ENCODE measurements at places on chromosomes 3 and 15.
A peak's percentile ranks its signal among the peaks of the same experiment; 100 is the strongest.

- DNase-seq: no peak
- no peaks in the 10 kb centered on the region for H3K36me3 ChIP-seq
- H3K27ac ChIP-seq: no peak overlapping the region
- no peak overlapping the region for H3K4me3 ChIP-seq
Observed at GRCh38 chr3:189897406-189897805, 223.3 kb downstream of the P3H2 start.

- no peaks in the 10 kb centered on the region for H3K4me1 ChIP-seq
- no peaks in the 10 kb centered on the region for H3K36me3 ChIP-seq
- peaks cover 30% of the 10 kb centered on the region for H3K27me3 ChIP-seq
- DNase-seq: peak; percentile 39
Observed at GRCh38 chr3:15512166-15512565, 9.3 kb downstream of the COLQ start.

- peaks cover 17% of the 10 kb centered on the region for H3K4me1 ChIP-seq
- no peaks in the 10 kb centered on the region for H3K36me3 ChIP-seq
- DNase-seq: no peak
- no peak overlapping the region for H3K27ac ChIP-seq
Observed at GRCh38 chr3:194779729-194780224, 94.1 kb downstream of the FAM43A start.

- no peak overlapping the region for H3K4me3 ChIP-seq
- H3K36me3 ChIP-seq: no peaks in the 10 kb centered on the region
- peaks cover 16% of the 10 kb centered on the region for H3K4me1 ChIP-seq
- DNase-seq: no peak
- H3K27me3 ChIP-seq: peaks cover 16% of the 10 kb centered on the region
- H3K27ac ChIP-seq: no peak overlapping the region
Observed at GRCh38 chr3:126354776-126355175, 2.4 kb downstream of the KLF15 start.

DNA sequence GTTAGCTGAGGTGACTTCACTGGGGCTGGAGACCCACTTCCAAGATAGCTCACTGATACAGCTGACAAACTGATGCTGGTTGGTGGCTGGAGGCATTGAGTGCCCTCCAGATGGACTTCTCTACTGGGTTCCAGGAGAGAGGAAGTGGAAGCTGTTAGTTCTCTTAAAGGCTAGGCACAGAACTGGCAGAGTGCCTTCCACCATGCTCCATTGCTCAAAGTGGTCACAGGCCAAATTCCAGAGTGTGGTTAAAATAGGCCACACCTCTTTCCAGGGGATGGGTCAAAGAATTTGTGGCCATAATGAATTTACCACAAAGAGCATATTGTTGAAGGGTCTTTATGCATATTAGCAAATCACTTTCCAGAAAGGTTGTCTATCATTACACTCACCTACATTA lies 74.2 kb downstream of the NMD3 start:
- no peaks in the 10 kb centered on the region for H3K27me3 ChIP-seq
- no peaks in the 10 kb centered on the region for H3K4me1 ChIP-seq
- no peaks in the 10 kb centered on the region for H3K36me3 ChIP-seq
- no peak for DNase-seq
- H3K27ac ChIP-seq: no peak overlapping the region
